ENCODE measurements at places on chromosomes 1 and 21.
A peak's percentile ranks its signal among the peaks of the same experiment; 100 is the strongest.

- peak; percentile 24 for DNase-seq
Measured at GRCh38 chr1:220767312-220768125, 19.2 kb upstream of the MTARC1 start.

GRCh38 chr1:13945856-13946255, 245.9 kb downstream of the PRDM2 start:
- DNase-seq, result no peak

DNA sequence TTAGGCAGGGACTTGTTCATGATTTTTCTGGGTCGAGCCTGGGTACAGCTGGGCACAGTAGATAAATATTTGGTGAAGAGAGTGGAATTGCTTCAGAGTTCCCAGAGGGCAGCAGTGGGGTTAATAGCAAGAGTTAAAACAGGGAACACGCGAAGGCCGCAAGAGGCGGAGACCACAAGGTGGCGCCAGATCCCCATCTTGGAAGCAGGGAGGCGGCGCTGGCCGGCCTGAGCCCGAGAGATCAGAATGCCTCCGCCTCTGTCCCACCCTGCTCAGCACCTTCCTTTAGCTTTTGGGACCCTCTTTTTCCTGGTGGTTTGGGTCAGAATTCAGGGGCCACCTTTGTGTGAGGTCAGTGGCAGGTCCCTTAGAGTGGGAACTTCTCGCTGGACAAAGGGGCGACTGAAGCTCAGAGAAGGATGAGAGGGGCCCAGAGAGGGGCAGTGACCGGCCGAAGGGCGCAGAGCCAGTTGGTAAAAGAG, 6.5 kb upstream of the PADI2 start:
- DNase-seq, result peak; percentile 92

- no peak for DNase-seq
Measured at GRCh38 chr1:212677573-212677972, 22.1 kb downstream of the BATF3 start.

DNA sequence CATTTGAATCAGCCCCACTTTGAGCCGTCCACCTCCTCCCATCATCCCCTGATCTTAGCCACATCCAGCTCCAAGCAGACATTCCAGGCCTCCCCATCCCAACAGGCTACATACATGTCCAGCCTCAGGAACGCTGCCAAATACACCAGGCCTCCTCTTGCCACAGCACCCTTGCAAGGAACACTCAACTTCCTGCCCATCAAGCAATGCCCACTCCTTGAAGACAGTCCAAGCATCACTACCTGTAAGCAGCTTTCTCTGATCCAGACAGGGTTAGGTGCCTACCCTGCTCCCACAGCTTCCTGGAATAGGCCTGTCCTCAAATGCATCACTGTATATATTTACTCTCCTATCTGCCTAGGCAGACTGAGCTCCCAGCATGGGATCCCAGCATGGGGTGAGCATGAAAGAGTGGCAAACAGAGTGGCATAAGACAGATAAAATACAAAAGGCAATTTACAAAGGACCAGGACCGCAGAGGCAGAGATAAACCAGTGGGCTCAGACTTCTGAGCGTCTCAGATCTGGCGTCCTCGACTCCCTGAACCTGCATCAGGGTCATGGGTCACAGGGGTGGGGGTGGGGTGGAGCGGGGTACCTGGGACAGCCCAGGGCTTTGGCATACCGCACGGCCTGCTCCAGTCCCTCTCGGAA, 816 bp downstream of the HYI start:
- DNase-seq, result peak; percentile 57

DNA sequence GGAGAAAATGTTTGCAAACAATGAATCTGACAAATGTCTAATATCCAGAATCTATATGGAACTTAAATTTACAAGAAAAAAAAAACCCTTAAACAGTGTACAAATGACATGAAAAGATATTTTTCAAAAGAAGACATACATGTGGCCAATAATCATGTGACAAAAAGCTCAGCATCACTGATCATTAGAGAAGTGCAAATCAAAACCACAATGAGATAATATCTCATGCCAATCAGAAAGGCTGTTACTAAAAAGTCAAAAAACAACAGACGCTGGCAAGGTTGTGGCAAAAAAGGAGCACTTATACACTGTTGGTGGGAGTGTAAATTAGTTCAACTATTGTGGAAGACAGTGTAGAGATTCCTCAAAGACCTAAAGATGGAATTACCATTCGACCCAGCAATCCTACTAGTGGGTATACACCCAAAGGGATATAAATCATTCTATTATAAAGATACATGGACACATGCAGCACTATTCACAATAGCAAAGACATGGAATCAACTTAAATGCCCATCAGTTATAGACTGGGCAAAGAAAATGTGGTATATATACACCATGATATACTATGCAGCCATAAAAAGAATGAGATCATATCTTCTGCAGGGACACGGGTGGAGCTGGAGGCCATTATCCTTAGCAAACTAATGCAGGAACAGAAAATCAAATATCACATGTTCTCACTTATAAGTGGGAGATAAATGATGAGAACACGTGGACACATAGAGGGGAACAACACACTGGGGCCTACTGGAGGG, 123.2 kb downstream of the PTPRC start:
- no peak for DNase-seq

- DNase-seq, result peak; percentile 59
Measured at GRCh38 chr1:36520771-36521420, 38.2 kb upstream of the CSF3R start.

DNA sequence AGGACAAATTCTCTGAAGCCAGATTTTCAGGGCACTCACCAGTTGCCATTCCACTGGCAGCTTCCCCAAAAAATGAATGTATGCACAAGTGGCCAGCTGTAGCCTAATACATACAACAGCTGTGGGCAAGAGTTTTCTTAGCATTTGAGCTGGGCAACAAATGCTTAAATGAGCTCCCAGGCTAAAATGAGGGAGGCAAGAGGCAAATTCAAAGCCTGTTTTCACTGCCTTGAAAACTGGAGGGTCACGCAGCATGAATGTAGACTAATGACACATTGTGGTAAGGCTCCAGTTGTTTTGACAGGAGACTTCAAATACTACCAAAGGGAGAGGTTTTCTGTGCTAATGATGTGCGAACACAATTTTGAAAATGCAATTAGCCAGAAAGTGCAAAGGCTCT, 88.2 kb downstream of the TIAM1 start:
- no peak for DNase-seq

DNA sequence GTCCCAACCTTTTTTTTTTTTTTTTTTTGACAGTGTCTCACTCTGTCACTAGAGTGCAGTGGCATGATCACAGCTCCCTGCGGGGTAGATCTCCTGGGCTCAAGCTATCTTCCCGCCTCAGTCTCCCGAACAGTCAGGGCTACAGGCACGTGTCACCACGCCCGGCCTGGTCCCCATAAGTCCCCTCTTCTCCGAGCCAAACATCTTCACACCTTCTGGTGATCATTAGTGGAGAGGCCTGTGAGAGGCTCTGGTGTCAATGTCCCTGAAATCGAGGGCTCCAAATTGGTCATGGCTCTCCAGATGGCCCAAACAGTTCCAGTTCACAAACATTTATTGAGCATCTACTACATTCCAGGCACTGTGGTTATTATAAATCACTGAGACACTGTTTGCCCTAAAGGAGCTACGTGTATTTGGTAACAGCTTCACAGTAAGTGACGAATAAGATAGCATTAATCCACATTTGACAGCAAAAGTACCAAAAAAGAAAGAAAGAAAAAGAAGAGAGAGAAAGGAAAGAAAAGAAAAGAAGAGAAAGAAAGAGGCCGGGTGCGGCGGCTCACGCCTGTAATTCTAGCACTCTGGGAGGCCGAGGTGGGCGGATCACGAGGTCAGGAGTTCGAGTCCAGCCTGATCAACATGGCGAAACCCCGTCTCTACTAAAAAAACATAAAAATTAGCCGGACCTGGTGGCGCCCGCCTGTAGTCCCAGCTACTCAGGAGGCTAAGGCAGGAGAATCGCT, 867 bp upstream of the TIMM17A start:
- no peak for DNase-seq

DNA sequence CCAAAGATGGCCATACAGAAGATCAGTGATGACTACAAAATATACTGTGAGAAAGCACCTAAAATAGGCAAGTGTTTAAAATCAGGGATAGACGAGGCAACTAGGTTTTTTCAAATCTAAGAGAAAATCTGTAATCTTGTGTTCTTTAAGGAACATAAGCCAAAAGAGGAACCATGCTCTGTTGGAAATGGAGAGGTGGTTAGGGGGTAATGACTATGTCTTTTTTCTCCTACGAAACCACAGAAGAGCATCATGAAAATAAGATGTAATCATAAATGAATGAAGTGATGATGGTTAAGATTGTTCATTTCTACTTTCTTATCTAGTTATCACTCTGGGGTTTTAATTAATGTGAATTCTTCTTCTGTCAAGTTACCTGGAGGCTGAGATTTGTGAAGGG, 43.1 kb downstream of the RGSL1 start:
- no peak for DNase-seq

DNA sequence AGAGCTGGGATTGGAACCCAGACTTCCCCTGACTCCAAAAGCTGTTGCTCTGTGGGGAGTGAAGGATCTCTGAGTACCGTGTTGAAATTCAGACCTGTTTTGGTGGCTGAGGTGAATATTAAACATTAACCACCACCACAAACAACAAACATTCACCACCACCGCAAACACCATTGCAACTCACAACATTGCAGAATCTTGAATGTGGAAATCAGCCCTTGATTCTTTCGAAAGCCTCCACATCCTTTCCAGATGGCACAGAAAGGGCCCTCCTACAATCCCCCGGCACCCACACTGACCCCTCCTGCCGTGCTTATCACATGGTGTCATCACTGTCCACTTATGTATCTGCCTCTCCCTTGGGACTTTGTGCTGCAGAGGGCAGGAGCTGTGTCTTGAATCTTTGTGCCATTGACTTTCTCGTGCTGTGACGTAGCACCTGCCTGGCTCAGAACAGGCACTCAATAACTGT, 1.4 kb downstream of the CDA start:
- no peak for DNase-seq

DNA sequence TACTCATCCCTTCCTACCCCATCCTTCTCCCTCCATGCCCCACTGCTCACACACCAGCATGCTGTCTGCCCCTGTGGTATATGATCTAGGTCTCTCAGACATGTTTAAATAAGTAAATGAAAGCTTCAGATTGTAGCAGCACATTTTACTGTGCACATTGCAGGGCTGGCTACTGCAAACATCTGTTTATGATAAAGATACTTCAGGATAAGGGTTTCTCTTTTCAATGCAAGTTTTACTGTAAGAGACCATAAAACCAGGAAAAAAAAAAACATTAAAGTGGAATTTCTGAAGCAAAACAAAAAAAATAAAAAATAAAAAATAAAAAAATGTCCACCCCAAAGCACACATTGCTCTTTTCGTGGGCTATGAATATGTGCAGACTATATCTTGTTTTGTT, 184.4 kb downstream of the USH2A start:
- DNase-seq, result no peak

DNA sequence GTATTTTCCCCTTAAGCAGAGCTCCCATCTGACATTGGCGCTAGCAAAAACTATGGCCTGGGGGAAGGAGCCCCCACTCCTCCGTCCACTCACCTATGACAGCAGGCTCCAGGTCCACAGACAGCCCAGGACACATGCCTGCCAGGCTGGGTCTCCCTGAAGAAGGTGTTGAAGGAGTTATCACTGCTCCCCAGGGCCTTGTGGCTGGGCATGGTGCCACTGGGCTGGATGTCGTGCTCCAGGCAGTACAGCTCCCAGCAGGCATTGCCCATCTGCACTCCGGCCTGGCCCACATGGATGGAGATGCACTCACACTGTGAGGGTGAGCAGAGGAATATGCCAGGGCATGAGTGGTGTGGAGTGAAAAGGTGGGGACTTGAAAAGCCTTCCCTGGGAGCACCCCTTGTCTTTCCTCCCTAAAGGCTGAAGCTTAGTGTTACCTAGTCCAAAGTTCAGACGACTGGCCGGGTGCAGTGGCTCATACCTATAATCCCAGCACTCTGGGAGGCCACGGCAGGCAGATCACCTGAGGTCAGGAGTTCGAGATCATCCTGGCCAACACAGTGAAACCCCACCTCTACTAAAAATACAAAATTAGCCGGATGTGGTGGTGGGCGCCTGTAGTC, 30.0 kb downstream of the RABIF start:
- no peak for DNase-seq

DNA sequence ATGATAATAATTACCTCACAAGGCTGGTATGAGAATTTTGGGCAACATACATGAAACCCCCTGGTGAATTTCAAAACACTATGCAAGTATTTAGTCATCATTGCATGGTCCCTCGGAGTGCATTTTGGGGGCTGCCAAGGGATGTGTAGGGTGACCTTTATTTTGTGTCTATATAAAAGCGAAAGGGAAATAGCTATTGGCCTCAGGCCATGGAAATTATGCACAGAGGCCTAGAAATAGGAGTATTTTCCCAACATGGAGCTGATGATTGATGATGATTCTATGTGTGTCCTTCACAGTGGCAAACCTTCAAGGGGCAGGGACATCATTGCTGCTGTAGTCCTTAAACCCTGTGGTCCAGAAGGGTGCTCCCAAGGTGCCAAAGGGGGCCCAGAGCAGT, 265.5 kb downstream of the ST6GALNAC3 start:
- no peak for DNase-seq

GRCh38 chr1:163796394-163796821, 474.7 kb downstream of the NUF2 start:
- DNase-seq, result peak; percentile 74

DNA sequence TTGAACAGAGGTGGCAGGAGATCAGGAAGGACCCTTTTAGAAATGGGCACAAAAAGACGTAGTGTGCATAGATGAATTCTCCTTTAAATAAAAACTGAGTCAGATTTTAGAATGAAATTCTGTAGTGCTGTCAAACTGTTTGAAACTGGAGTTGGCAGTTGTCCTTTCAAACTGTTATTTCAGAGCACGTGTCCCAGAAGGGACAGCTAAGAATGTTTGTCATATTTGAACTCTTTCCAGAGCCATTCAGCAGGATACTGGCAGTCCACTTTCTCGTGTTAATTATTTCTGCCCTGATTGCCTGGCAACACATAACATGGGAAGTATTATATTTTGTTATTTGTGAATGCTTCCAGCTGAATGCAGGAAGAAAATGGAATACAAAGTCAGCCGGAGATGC, 212.3 kb upstream of the DPYD start:
- DNase-seq, result no peak

- DNase-seq, result peak; percentile 93
Measured at GRCh38 chr1:206935491-206936067, 10.7 kb downstream of the PIGR start.

DNA sequence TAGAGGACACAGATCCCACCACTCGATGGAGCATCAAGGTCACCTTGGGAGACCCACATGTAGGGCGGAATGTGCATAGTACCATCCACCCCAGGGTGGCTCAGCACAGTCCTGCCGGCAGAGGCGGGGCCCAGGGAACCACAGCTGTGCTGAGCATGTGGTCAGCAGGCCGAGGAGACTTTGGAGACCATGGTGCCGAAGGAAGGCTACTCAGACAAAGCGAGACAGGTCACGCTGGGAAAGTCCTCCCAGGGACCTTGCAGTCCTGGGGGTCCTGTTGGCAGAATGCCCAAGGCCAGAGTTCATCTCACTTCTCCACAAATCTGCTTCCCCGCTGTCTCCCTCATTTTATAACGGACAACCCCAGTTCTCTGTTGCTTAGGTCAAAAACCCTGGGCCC, 22.5 kb downstream of the WNT3A start:
- no peak for DNase-seq

Data from islet precursor cell (in vitro differentiated cells).